ENCODE measurements at places on chromosomes 1 and 21.

GRCh38 chr1:164838786-164839185 lies 279.8 kb downstream of the PBX1 start:
- DNase-seq: no peak

DNA sequence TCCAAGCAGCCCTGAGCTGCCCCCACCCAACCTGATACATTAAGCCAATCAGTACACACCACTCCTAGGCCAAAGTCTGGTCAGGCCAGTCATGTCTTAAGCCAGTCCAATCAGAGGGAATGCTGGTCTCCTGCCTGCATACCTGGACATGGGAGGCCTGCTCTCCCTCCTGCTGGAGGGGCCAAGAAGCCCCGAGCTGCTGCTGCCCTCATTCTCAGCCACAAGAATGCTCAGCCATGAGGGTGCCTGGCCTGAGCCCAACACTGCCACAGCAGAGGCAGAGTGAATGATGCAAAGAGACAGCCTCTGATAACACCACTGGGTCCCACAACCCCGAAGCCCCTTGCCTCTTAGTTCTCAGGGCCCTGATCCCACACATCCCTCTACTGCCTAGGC lies 23.0 kb downstream of the CHD5 start:
- DNase-seq: no peak

- DNase-seq: no peak
Observed at GRCh38 chr1:54157401-54157800, 4.6 kb upstream of the CDCP2 start.

GRCh38 chr1:246219508-246220030 lies 287.5 kb downstream of the SMYD3 start:
- no peak for DNase-seq

DNA sequence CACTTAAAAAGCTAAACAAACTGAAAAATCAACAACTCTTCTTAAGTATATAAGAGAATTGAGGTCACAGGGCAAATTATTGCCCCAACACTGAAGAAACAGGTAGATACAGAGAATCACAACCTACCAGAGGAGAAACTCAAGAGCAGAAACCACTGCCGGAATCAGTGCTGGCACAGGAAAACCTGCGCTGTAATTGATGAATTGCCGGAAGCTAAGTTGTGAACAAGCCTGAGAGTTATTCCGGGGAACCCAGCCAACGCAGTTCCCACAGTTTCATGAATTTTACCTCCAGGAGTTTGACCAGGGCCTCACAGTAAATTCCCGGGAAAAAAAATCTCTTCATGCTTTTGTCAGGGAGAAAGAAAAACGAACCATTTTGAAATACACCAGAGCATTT lies 657.1 kb upstream of the BRINP3 start:
- DNase-seq: no peak

- DNase-seq: no peak
Observed at GRCh38 chr1:63988941-63989340, 214.5 kb upstream of the UBE2U start.

DNA sequence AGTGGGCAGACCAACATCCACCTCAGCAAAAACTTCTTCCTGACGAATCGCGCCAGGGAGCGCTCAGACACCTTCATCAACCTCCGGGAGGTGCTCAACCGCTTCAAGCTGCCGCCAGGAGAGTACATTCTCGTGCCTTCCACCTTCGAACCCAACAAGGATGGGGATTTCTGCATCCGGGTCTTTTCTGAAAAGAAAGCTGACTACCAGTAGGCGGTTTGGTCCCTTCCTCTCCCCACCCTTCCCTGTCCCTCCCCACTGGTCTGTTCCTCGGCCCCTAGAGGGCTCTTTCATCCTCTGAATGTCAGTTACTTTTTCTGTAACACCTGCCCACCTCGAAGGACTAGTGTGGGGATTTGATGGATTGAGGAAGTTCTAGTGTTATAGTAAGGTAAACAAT lies 46.9 kb downstream of the CAPN2 start:
- no peak for DNase-seq

GRCh38 chr1:53981220-53981619 lies 35.1 kb downstream of the LRRC42 start:
- no peak for DNase-seq

- no peak for DNase-seq
Observed at GRCh38 chr1:192066202-192066601, 92.1 kb upstream of the RGS18 start.

- no peak for DNase-seq
Observed at GRCh38 chr1:198575292-198575691, 34.8 kb upstream of the ATP6V1G3 start.

DNA sequence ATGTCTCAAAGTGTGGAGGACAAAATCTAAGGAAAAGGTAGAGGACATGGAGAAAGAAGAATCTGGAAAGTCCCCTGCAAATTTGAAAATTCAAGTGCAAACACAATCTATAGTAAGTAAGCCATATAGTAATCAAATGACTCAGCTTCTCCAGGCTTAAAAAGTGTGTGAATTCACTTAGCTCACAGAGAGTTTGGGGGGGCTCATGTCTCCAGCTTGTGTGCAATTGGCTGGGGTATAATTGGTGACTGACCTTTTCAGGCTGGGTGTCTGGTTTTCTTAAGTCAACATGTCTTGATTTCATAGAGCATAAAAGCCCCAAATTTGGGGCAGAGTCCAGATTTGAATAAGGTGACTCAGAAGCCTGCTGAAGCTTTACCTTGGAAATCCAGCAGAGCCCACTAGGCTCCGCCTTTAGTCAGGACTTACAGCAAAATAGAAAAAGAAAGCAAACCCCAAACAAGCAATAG lies 8.6 kb downstream of the CLDN14 start:
- DNase-seq: peak; percentile 38
